ENCODE measurements at places on chromosomes 6 and 20.

- DNase-seq, result no peak
These were observed at the start of gene KIF13A for GRCh38 chr6:17987447-17987696. Gene KIF13A (minus strand): TSS chr6:17987635. CDS start chr6:17987463, 172 bp downstream.

- no peak for DNase-seq
These were observed 127.9 kb upstream of the MLIP start for GRCh38 chr6:53983301-53983700.

- no peak for DNase-seq
These were observed 29.7 kb downstream of the AKAP12 start for GRCh38 chr6:151269321-151269995.

DNA sequence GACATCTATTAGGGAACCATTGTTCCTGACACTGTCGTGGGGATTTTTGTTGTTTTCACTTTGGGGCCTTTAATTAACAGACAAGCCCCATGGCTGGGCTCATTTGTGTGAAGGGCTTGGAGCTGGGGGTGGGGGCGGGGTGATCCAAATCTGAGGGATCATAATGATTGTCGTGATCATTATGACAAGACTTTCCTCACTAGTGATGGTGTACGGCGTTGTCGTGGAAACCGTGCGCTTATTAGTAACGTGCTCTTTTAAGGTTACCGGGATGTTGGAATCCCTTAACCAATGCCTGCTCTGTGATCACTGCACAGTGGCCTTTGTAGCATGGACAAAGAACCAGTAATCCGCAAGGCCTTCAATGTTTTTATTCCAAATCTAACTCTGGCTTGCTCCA is 18.6 kb downstream of the PDYN start:
- no peak for DNase-seq

- DNase-seq, result no peak
These were observed 230.7 kb downstream of the NFATC2 start for GRCh38 chr20:51311636-51312479.

DNA sequence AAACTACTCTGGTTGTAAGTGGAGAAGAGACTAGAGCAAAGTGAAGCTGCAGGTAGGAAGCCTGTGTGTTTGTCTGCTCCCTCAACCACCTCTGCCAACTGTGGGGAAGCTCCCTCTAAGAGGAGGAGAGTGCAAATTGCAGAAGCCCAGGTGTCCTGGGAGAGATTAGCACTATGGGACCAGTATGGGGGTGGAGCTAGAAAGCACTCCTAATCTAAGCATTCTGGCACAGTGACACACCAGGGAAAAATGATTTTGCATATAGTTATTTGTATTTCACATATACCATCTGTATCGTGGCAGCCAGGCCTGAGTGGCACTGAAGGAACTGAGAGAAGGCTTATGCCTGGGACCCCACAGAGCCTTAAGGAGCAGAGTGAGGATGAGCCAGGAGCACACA is 12.8 kb downstream of the GSTA1 start:
- no peak for DNase-seq

DNA sequence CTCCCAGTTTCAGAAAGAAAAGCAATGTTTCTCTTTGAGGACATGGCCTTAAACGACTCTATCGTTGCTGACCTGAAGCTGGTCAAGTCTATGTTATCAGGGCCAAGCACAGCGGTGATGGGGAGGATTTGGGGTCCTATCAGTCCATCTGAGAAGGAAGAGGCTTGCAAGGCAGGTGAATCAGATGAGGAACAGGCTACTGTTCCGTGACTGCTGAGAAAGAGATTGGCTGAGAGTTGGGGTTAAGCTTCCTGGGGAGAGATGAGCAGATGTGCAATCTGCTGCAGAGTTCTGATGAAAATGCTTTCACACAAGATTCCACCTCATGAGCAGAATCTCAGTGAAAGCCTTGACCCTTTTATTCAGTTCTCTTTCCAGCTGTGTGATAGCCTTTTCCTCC is 168.3 kb upstream of the STMND1 start:
- no peak for DNase-seq

- no peak for DNase-seq
These were observed 41.6 kb downstream of the PLCG1 start for GRCh38 chr20:41178904-41179432.

- no peak for DNase-seq
These were observed 95.9 kb upstream of the COL21A1 start for GRCh38 chr6:56343295-56343694.

DNA sequence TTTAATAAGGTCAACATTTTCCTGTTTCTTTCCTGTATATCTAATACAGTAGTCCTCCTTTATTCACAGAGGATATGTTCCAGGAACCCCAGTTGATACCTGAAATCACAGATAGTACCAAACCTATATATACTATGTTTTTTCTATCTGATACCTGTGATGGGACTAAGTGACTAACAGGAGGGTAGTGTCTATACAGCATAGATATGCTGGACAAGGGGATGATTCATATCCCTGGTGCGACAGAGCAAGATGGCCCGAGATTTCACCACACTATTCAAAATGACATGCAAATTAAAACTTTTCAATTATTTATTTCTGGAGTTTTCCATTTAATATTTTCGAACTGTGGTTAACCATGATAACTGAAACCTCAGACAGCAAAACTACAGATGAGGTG is 281.1 kb downstream of the LAMA2 start:
- DNase-seq, result no peak

DNA sequence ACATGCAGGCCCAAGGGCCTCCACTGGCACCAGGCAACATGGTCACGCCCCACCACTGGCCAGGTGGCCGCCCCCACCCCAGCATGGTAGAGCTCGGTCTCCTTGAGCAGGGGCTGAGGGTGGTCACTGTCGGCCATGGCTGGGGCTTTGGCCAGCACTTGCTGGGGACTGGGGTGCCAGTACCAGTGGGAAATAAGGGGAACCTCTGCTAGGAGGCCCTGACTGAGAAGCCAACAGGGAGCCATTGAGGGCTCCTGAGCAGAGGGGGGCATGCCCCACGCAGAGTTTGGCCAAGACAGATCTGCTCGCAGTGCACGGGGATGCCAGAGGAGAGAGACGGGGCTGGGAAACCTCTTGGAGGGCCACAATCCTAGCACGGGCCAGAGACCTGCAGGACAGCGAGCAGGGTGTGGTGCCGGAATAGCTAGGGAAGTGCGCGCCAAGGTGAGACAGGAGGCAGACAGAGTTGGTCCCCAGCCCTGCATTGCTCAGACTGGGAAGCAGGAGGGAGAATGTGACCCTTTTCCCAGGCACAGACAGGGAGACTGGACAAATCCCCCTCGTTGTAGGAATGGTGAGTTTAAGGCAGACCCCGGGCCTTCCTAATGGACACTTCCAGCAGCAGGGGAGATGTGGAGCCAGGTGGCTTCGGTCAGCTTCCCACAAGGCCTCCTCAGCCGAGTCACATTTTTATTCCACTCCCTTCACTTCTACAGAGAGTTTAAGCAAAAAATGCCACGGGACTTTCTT is 179.0 kb upstream of the CST7 start:
- no peak for DNase-seq

DNA sequence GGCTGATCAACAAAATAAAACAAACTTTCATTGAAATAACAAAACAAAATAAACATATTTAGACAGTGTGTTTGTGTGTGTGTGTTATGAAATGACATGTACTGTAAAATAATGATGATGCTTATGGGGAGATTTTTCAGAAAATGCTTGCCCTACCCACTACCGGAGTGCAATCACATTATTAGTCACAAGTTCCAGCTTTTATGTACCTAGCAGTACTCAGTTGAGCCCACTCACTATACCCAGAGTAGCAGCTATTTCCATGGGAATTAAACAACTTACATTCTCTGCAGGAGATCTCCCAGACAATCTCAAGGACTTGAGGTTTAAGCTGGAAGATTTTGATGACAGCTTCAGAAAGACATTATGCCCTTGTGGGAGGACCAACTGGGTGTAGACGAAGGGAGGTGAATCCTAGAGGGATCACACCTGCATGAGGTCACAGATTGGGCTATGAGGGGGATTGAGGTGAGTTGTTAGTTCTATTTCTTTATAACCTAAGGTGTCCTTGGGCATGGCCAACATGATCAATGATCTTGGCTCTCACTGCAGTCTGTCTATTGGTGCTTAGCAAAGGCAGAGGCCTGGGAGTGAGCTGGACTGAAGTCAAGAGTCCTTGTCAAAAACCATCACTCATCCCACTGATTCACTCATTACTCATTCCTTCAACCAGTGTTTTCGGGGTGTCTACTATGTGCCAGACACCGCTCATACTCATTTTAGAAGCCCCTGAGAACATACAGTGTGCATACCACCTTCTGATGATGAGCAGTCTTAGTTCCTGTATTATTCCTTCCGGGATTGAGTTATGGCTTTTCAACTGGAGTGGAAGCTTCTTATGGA is 6.7 kb upstream of the CLIC5 start:
- DNase-seq, result no peak

- DNase-seq, result peak; percentile 64
These were observed 235.8 kb downstream of the NFATC2 start for GRCh38 chr20:51306521-51307358.

DNA sequence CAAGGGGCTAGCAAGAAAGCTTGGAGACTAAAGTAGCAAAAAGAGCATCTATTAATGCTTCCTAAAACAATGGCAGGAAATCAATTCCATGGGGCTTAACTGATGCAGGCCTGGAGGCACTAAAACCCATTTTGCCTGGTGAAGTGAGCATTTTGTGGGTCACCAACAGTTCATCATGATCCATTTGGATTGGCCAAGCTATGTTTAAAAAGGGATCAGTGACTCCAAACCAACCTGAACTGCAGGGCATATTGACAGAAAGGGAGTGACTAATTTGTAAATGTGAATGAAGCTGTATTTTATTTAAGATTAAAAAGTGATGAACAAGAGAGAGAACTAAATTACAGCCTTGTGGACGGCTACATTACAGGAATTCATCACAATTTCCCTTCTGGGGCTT is 132.0 kb downstream of the PCSK2 start:
- no peak for DNase-seq

- no peak for DNase-seq
These were observed 44.6 kb downstream of the SLC24A3 start for GRCh38 chr20:19256906-19257595.

GRCh38 chr20:1462001-1462400 is 4.6 kb downstream of the NSFL1C start:
- no peak for DNase-seq

DNA sequence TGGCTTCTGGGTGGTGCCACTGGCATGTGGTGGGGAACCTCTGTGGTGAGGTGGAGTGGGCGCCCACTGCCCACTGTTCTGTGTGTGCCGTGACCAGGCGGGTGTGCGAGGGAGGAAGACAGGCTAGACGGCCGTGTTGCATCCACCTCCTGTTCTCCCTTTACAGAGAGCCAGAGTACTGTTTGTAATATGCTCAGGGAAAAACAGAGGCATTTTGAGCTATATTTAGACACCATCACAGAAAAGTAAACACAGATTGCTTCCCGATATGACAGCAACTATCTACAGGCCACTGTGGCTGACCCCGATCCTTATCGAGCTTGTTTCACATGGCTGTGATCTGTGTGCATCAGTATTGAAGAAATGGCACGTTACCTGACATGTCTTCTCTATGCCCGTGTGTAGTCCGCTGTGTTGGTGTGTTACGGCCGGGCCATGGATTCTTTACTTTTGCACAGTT is 45.6 kb downstream of the ARID1B start:
- DNase-seq, result no peak

GRCh38 chr6:27605401-27606342 is 132.8 kb upstream of the ZNF184 start:
- no peak for DNase-seq

DNA sequence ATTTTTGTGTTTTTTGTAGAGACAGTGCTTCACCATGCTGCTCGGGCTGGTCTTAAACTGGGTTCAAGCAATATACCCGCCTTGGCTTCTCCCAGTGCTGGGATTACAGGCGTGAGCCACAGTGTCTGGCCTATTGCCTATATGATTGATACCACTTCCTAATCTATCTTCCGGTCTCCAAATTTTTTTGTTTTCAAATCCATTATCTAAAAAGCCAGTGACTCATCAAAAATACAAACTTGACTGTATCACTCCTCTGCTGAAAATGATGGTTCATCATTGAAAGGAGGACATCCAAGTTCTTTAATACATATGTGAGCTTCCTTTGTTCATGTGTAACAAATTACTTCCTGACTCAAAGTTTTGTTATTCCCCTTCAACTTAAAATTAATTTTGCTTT is 35.5 kb downstream of the FAM8A1 start:
- DNase-seq, result no peak

DNA sequence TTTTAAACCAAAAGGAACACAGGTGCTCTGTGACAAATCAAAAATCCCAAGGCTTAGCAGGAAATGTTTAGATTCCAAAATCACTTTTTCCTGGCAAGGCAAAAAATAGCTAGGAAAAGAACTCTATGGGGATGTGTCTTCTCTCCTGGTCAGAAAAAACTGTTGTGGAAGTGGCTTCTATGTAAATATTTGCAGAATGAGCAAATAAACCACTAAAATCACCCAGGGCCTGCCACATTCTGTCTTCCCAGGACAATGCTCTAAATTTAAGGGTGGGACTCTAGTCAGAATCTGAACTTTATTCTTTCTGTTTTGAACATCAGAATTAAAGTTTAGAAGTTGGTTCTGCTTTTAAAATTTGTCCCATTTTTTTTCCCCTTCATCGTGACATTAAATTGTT is 29.3 kb downstream of the GCM1 start:
- DNase-seq, result no peak

DNA sequence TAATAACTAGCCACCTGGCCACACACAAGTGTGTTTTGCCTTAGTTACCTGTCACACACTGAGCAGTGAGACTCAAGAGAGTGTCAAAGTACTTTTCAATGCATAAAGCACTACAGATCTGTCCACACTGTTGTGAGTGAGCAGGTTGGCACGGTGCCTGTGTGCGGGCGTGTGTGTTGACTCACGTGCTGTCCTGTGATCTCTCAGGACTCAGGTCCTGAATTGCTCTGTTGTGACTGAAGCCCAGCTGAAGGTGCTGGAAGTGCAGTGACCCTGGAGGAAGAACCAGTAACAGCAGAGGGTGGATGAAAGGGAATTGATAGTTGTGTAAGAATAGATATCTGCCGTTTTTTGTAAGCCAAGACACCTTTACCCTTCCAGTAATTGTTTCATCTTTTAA is 18.3 kb downstream of the SLC16A10 start:
- DNase-seq, result no peak

DNA sequence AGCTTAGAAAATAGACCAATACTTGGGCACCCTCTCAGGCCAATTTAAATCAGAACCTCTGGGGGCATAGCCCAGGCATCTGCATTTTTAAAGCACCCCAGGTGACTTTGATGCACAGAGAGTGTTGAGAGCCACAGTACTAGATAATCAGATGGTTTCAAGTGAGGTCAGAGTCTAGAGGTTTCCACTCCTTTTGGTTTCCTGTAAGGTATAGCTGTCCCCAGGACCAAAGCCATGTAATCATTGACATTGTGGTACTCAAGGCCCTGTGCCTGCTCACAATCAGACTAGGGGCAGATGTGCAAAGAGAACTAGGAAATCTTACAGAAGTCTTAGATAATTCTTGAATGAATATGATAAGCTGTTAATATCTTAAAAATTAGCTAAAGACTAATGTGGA is 9.1 kb downstream of the FILIP1 start:
- DNase-seq, result no peak

Measured in stimulated activated CD4-positive, alpha-beta T cell treated with anti-CD3 and anti-CD28 coated beads, Interleukin-1b, Interleukin-23, amount 100 ng/mL, for 24 hours (primary cell).